Fibroblast of skin of scalp (primary cell): ENCODE measurements at places on chromosomes 6 and 20.

DNA sequence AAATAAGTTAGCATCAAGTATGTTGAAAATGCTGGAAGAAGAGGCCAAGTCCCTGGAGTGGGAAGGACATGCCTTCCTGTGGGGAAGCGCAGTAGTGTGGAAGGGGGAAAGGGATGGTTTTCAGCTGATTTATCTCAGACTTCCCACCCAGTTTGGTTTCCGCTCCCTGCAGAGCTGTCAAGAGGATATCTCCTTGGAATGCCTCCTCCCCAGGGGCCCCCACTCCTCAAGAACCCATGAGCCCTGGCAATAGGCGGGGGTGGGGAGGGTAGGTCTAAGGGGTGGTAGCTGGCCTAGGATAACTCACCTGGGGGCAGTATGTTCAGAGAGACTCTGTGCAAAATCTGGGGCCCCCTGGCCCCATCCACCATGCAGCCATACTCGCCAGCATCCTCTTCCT lies 696 bp downstream of the TREML1 start:
- DNase-seq, result no peak

DNA sequence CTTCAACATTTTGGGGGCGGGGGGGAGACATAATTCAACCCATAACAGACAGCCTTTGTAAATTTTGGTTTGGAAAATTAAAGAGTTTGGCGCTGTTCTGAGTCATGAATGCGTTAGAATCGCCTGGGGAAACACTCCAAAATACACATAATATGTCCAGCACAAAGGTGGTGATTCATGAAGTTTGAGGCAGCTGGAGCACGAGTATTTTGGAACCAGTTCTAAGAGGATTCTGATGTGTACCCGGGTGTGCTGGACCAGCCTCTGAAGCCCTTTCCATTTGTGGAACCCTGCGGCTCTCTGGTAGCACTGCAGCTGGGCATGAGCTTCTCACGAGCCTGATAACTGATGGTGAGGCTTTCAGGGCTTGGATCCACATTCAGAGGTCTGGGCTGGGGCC lies 4.7 kb downstream of the GMPR start:
- DNase-seq, result peak; percentile 50

DNA sequence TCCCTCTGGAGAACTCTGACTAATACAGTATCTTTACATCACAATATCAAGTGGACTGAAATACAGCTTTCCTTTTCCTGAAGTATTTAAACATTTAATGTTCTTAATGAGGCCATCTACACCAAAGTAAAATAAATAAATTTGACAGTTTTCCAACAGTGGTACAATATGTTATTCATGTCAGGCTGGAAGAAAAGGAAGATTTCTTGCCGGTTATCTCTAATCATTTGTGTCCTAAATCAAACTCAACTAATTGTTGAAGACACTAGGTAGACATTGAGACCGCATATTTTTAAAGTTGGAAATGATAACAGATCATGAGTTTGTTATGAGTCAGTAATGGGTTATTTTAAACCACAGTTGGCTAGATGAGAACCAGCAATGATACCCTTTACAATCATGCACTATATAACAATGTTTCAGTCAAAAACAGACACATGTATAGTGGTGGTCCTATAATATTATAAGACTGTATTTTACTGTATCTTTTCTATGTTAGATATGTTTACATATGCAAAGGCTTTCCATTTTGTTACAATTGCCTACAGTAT lies 241.6 kb downstream of the LMBRD1 start:
- DNase-seq, result no peak

DNA sequence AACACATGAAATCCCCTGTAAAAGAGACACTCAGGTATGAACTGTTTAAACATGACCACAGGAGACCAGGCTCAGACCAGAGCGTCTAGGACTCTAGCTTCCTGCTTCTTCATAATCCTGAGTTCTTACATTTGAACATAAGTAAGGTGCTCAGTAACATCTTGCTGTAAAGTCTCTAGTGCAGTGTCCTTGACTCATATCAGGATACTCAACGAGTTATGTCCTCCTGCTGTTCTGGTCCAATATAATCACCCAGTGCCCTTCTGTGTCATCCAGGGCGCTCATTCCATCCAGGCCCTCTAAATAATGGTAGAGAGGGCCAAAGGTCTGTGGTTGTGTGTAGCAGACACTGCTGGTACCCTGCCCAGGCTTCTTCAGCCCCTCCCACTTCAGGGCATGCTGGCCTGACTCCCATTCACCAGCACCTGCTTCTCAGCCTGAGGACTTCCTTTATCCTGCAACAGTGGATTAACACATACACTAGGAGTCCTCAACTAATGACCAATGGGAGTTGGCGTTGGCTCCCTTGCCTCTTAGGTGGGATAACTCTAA lies 66.8 kb upstream of the MOCS1 start:
- no peak for DNase-seq

DNA sequence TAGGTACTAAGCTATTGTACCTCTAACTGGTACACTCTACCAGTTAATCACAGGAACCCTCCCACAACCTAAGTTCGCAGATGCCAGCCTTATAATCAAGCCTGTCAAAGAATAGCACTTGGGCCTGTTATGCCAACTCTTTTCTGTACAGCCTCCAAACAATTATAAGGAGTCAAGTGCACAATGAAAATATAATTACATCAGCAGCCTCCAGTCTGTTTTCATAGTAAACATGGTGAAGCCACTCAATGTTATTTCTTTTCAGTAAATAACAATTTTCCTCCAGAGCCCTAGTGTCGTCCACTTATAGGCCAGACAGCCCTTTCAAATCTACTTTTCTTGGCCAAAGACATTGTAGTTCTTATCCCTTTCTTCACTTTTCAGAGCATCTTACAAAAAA lies 82.7 kb upstream of the CARMIL1 start:
- DNase-seq, result no peak

- peak; percentile 41 for DNase-seq
Observed at GRCh38 chr6:39366931-39367618, 44.6 kb upstream of the KCNK16 start.

DNA sequence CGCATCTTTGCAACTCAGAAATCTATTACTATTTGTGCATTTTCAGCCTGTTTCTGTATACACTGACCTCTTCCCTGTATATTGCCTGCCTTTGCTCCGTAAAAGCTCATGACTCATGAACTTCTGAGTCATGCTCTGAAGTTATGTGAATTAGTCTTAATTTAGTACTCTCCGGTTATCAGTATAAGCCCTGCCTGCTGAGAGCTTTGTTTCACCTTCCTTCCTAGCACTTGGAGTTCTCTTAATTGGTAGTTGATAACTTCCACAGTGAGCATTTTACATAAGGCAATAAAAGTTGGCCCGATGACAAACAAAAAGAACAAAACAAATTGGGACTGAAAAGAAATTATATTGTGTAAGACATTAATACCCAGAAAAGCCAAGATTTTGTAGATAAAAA lies 231.4 kb downstream of the GJA1 start:
- DNase-seq, result peak; percentile 80

DNA sequence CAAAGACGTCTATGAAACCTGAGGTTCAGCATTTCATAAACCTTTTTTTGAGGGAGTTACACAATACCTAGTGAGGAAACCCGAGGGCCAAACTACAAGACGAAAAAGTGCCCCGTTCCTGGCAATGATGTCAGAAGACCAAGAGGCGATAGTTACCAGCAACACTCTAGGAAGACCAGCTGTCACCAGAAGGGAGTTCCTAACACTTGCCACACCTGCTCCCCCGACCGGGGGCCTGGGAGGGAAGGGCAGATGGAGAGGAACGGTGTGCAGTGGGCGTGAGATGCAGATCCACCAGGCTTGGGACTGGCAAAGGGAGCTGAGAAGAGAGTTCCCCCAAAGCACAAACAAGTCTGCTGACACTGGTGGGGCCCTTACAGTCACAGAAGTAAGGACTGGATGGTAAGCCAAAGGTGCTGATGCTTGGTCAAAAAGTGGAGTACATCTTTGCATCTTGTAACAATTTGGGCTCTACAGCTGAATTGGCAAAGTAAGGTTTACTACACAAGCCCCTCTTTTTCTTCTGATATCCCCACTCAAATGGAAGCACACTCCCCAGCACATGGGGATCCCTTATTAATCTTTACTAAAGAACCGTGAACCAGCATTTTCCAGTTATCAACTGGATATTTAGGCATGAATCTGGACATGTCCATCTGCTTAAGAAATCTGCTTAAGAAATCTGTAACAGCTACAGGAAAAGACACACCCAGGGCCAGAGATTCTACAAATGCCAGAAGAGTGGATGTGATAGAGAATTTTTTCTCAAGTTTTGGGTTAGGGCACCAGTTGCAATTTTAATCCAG lies 38.5 kb downstream of the PANK2 start:
- DNase-seq, result no peak

- no peak for DNase-seq
Observed at GRCh38 chr20:44580581-44581268, 1.7 kb upstream of the PKIG start.

GRCh38 chr20:14820771-14821170 lies 483.4 kb upstream of the FLRT3 start:
- peak; percentile 51 for DNase-seq

GRCh38 chr6:124027392-124027791 lies 223.7 kb downstream of the NKAIN2 start:
- DNase-seq, result no peak

DNA sequence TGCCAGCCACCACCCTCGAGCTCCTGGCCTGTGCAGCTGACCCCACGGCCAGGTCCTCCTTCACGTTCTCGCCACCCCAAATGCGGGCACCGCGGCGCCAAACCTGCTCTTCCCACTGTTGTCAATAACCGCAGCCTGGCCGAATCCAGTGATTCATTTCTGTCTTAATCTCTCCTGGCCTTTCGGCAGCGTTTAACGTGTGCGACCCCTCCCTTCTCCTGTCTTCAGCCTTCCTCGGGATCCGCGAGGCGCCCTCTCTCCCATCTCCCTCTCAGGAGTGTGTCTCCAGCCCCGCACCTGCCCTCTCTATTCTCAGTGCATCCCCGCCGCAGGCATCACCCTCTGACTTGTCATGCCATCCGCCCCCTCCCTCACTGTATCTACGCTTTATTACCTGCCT lies 91.4 kb downstream of the THBS2 start:
- DNase-seq, result no peak

GRCh38 chr20:38840053-38840893 lies 34.8 kb downstream of the PPP1R16B start:
- no peak for DNase-seq

GRCh38 chr6:10413850-10414738 lies 780 bp downstream of the TFAP2A start:
- DNase-seq, result no peak

- DNase-seq, result peak; percentile 91
Observed at GRCh38 chr6:41489120-41489851, 56.9 kb upstream of the FOXP4 start.

DNA sequence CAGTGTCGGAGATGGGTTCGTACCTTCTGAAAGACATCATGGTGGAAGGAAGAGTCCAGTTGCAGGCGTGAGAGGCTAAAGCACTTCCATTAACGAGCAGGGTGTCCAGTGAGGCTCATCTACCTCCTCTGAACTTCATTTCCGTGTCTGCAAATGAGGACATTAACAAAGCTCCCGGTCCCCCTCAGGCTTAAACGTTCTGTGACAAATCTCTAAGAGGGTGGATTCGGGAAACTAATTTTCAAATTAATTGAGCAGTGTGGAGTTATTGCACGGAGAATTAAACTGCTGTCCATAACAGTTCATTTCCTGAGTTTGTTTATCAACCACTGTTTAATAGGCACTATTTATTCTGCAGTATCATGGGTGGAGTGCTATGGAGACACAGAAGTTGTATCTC lies 68.2 kb downstream of the TRMT6 start:
- DNase-seq, result no peak

DNA sequence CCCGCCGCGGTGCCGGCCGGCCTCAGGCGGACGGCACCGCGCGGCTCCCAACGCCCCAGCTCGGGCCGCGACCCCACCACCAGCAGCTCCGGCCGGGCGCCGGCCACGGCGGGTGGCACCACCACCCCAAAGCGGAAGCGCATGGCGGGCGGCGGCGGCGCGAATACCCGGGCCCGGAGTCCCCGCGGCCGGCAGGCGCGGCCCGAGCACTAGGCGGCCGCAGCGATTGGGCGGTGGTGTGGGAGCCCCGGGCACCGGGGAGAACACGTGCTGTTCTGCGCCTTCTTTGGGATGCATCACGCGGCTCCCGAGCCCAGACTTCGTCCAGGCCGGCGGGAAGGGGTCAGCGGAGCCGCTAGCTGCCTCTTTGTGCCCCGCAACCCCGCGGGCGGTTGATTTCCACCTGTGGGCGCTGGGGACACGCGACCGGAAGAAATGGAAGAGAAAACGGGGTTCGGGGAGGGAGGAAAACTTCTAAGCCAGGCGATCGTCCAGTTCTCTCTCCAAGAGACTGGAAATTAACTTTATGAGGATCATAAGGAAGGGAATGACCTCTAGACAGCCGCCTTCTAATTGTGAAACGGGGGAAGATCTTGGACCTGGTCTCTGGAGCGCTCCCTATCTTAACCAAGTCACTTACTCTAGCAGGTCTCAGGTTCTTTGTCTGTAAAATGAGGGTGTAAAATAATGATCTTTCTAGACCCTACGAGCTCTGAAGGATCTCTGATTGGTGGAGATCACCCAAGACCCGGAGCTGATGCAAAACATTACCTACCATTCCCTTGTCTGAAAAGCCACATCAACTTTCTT lies at the start of gene EPM2A:
TSS of gene EPM2A (minus strand) at position 165 of the 810 bp plus-strand sequence. CDS start at position 143, 22 bp downstream.
- peak; percentile 83 for DNase-seq

- DNase-seq, result peak; percentile 44
Observed at GRCh38 chr6:166591961-166592520, 5.6 kb upstream of the RAMACL start.

DNA sequence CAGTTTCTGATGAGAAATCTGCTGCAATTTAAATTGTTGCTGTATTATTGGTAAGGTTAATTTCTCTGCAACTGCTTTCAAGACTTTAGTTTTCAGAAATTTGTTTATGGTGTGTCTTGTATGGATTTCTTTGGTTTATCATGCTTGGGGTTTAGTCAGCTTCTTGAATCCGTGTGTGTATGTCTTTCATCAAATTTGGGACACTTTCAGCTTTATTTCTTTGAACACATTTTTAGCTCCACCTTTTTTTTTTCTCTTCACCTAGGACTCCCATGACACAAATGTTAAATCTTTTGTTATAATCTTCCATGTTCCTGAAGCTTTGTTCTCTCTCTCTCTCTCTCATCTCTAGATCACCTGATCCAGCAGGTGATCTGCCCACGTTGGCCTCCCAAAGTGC lies 13.4 kb upstream of the TP53TG5 start:
- DNase-seq, result no peak

DNA sequence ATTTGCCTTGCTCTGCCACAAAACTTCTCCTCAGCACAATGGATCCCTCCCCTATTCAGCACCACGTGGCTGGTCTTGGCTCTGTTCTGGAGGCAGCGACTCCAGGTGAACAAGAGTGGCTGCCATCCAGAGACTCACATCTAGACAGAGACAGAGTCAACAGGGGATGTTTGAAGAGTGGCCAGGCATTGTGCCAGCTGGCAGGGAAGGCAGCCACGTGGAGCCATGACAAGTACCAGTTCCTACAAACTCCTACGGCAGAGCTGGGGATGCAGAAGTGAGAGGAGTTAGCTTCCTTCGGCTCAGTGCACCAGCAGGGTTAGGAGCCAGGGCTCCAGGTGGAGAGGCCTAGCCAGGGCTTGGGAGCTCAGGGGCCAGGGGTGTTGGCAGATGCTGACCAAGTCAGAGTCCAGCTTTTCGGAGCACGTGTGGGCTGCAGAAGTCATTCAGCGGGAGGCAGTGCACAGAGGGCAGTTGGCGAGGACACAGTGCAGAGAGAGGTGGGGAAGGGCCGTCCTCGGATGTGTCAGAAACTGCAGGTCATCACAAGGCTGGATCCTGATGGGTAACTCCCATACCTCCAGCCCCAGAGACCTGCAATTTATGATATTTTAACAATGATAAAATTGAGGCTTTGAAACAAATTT lies 171.7 kb upstream of the PDE10A start:
- DNase-seq, result no peak
